Activated T-cell treated with anti-CD3 and anti-CD28 coated beads, Interleukin-2, amount 50 U/mL, for 72 hours (primary cell): ENCODE measurements at places on chromosomes 1 and 21. TPM values are rescaled to one million over a fixed set of nuclear protein-coding genes. Genes with fewer than 3 reads are reported as not detected.

Gene DYNLT5
- not detected for total RNA-seq

DNA sequence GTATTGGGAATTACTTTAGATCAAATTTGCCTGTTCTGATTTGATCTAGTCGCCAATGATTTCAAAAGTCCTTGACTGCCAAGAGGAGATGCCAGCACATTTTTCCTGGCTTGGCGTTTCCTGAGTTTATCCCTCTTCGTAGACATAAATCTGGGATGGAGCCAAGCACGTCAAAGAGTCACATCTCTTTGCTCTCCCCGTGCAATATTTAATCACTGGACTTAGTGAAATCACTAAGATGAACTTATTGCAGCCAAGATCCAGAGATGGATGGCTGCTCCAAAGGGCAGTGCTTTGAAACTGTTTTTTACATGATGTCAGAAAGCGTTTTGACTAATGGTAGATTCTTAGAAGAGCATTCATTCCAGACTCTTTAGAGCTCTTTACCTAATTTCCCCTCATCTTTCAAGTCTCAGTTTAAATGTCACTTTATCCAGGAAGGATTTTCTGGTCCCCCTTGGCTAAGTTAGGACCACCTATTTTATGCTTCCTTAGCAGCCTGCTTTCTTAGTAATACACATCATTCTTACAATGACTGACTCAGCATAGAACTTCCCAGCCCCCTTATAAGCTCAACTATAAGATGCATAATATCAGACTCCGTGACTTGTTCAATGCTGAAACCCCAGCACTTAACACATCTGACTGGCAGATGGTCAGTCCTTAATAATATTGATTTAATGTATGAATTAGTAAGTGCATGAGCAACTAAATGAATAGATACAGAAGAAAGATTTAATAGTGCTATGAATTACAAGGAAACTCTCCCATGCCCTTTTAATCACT is 94.4 kb upstream of the GREM2 start:
- H3K4me3 ChIP-seq: no peak overlapping the region
- no peaks in the 10 kb centered on the region for H3K36me3 ChIP-seq
- no peak overlapping the region for H3K27ac ChIP-seq
- H3K4me1 ChIP-seq: no peaks in the 10 kb centered on the region
- DNase-seq: no peak
- no peaks in the 10 kb centered on the region for H3K27me3 ChIP-seq

Gene GCSAML
- total RNA-seq: 0.14 TPM

DNA sequence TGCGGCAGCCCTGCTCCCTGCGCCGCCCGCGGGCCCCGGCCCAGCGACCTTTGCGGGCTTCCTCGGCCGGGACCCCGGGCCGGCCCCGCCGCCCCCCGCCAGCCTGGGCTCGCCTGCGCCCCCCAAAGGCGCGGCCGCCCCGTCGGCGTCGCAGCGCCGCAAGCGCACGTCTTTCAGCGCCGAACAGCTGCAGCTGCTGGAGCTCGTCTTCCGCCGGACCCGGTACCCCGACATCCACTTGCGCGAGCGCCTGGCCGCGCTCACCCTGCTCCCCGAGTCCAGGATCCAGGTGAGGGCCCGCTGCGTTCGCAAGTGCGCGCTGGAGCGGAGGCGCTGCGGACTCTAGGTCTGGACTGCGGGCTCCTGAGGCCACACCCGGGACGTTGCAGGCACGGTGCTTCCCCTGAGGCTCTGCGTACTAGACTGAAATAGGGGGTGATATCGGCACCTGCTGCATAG is 351 bp downstream of the MIXL1 start:
- peak; percentile 38 for DNase-seq
- H3K4me1 ChIP-seq: peaks cover 6% of the 10 kb centered on the region
- no peaks in the 10 kb centered on the region for H3K36me3 ChIP-seq
- H3K4me3 ChIP-seq: peak overlapping the region; percentile 86

- no peaks in the 10 kb centered on the region for H3K27me3 ChIP-seq
- no peak overlapping the region for H3K27ac ChIP-seq
- peak; percentile 85 for DNase-seq
- peak overlapping the region; percentile 77 for H3K4me3 ChIP-seq
- no peaks in the 10 kb centered on the region for H3K36me3 ChIP-seq
- peaks cover 5% of the 10 kb centered on the region for H3K4me1 ChIP-seq
Measured at GRCh38 chr1:205528887-205529825, 24.7 kb downstream of the CDK18 start.

DNA sequence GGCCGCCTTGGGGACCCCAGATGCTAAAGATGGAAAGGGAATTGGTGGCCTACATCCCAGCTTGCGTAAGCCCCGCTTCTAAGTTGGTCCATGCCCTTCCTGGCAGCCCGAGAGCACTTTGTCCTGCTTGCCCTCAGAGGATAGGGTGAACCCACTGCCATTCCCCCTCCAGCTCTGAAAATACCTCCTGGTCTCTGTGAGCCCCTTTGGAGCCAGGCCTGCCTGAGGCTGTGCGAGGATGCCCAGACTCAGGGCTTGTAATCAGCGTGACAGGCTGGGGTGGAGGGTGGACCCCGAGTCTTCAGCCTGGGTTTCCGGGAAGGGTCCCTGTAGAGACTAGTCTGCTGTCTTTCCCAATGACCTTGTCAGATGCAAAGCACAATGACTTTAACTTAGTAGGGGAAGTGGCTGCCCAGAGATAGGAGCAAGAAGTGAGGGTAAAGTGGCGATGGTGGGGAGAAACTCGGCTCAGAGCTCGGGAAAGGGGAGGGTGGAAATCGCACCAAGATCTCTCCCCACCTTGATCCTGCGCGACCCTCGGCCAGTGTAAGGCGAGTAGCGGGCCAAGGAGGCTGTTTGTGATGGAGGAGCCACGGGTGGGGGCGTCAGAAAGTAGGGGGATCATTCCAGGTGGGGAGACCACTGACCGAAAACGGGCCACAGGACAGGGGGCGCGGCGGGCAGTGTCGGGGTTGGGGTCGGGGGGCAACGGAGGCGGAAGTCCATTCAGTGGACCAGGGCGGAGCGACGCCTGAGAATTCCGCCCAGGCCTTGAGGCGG is 2.7 kb upstream of the HES3 start:
- H3K27ac ChIP-seq: no peak overlapping the region
- peaks cover 1% of the 10 kb centered on the region for H3K36me3 ChIP-seq
- H3K27me3 ChIP-seq: peaks cover 57% of the 10 kb centered on the region
- peak overlapping the region; percentile 13 for H3K4me3 ChIP-seq
- H3K4me1 ChIP-seq: peaks cover 16% of the 10 kb centered on the region

GRCh38 chr1:245085508-245086095 is 69.2 kb upstream of the KIF26B start:
- peak; percentile 4 for DNase-seq
- no peaks in the 10 kb centered on the region for H3K36me3 ChIP-seq
- H3K4me3 ChIP-seq: no peak overlapping the region
- H3K27me3 ChIP-seq: no peaks in the 10 kb centered on the region
- no peak overlapping the region for H3K27ac ChIP-seq

DNA sequence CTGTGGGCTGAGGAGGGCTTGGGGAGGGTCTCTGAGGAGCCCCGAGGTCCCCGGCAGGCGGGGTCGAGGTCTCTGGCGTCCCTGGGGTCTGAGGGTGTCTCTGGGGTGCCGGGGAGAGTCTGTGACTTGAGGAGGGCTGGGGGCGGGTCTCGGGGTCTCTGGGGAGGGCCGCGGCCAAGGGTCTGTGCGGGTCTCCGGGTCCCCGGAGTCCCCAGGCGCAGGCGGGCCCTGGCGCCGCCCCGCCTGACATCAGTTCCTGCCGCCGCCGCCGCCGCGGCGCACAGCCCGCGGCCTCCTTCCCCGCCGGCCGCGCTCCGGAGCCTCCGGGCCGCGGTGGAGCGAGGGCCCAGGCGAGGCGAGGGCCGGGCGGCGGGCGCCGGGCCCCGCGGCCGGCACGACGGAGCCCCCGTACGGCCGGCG is at the start of gene PLEKHM2:
PLEKHM2 (plus strand) TSS at position 279 of the 420 bp plus-strand sequence. CDS start 239 bp downstream, outside the sequence.
- peaks cover 4% of the 10 kb centered on the region for H3K36me3 ChIP-seq
- no peaks in the 10 kb centered on the region for H3K27me3 ChIP-seq
- peaks cover 56% of the 10 kb centered on the region for H3K4me1 ChIP-seq
- H3K4me3 ChIP-seq: peak within 1 kb of the TSS; percentile 87
- peak within 1 kb of the TSS; percentile 85 for H3K27ac ChIP-seq

Gene CFAP57
- 0.76 TPM for total RNA-seq

DNA sequence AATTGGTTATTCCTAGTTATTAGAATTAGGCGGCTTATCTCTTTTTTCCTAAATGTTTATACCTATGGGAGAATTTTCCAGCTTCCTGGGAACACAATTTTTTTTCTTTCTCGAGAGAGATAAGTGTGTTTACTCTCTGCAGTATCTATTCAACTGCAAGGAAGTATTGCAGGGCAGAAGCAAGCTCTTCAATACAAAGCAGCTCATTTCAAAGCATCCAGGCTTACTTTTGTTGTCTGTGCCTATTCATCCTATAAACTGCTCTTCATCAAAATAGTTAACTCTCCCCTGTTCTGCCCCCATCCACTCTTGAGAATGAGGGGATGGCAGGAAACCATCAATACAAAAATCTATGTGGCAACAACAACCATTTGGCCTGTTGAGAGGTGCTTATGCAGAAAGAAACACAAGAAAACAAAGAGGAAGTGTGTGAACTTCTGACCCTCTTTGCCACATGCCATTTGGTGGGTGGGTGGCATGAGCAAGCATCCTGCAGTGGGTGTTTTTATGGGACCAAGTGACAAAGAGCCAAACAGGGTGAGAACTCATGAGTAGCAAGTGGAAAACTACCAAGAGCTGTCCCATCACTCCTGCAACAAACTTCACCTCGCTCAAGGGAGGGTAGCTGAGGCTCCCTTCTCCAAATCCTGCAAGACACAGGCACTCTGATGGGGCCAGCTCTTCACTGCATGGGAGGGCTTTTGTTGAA is 50.6 kb upstream of the MRPS6 start:
- peak; percentile 50 for DNase-seq
- no peaks in the 10 kb centered on the region for H3K36me3 ChIP-seq
- H3K27me3 ChIP-seq: no peaks in the 10 kb centered on the region
- no peak overlapping the region for H3K27ac ChIP-seq

Gene RBM11
- total RNA-seq: 4.9 TPM

GRCh38 chr21:39006571-39007311 is 176.5 kb downstream of the PSMG1 start:
- H3K36me3 ChIP-seq: no peaks in the 10 kb centered on the region
- no peak for DNase-seq
- peaks cover 19% of the 10 kb centered on the region for H3K27me3 ChIP-seq
- no peak overlapping the region for H3K4me3 ChIP-seq
